Urothelium cell line (cell line): ENCODE measurements at places on chromosomes 6 and 20.

DNA sequence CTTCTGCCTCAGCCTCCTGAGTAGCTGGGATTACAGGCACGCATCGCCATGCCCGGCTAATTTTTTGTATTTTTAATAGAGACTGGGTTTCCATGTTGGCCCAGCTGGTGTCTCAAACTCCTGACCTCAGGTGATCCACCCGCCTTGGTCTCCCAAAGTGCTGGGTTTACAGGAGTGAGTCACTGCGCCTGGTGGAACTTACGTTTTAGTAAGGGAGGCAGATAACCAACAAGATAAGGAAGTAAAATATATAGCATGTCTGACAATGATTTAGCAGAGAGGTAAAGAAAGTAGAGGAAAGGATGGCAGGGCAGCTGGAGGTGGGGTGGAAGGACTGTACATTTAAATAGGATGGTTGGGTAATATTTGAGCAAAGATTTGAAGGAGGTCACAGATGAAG is 12.8 kb upstream of the MYMX start:
- DNase-seq = no peak

DNA sequence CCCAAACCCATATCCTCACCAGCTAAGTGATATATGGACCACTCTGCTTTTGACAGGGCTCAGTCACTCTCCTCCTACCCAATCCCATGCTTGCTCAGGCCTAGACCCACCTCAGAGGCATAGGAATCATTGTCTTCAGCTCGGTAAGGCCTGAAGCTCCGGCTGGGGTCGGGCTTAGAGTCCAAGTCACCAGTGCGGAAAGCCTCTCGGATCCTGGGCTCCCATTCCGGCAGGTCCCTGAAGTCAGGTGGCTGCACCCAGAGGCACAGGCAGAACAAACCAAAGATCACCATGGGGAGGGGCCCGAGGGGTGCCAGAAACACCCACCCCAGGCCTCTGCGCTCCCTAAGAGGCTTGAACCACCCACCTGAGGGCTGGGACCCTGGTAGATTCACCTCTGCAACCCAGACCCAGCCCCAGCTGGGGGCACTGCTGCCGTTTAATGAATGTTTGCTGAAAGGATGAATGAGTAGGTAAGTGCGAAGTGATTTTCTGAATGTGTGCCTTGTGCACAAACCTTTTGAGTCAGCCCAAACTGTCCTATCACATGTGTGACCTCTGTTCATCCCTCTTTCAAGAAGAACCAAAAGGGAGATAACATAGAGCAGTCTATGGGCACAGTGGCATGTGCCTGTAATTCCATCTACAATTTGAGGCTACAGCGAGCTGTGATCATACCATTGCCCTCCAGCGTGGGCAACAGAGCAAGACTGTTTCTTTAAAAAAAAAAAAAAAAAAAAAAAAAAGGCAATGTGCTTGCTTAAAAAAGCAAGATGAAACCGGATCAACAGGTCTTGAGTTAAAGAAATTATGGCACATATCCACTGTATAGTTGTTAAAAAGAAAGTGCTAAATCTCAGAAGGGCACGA is 39.3 kb upstream of the DSN1 start:
- DNase-seq = no peak

DNA sequence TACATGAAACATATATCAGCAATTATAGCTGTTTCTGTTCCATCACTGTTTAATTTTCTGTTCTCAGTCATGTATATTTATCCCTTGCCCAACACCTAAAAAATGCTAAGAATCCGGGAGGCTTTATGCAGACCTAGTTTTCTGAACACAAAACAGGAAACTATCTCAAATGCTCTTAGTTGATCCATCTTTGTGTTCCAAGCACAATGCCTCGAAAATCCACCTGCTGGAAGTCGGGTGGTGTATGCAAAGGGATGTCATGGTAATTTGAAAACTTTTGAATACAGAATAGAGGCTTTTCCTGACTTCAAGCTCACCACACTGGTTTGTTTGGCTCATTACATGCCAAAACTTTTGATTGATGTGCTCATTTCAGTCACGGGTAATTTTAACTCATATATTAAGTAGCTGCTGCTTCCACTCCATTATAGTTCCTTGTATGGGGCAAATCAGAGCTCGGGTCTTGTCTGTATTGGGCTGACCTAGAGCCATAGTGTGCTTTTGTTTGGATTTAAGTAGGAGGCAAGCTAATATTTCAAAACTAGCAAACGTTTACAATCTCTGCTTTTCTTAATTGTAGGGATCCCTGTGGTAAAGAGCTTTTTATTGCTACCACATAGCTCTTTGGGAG is 646.5 kb upstream of the EPHA7 start:
- no peak for DNase-seq

DNA sequence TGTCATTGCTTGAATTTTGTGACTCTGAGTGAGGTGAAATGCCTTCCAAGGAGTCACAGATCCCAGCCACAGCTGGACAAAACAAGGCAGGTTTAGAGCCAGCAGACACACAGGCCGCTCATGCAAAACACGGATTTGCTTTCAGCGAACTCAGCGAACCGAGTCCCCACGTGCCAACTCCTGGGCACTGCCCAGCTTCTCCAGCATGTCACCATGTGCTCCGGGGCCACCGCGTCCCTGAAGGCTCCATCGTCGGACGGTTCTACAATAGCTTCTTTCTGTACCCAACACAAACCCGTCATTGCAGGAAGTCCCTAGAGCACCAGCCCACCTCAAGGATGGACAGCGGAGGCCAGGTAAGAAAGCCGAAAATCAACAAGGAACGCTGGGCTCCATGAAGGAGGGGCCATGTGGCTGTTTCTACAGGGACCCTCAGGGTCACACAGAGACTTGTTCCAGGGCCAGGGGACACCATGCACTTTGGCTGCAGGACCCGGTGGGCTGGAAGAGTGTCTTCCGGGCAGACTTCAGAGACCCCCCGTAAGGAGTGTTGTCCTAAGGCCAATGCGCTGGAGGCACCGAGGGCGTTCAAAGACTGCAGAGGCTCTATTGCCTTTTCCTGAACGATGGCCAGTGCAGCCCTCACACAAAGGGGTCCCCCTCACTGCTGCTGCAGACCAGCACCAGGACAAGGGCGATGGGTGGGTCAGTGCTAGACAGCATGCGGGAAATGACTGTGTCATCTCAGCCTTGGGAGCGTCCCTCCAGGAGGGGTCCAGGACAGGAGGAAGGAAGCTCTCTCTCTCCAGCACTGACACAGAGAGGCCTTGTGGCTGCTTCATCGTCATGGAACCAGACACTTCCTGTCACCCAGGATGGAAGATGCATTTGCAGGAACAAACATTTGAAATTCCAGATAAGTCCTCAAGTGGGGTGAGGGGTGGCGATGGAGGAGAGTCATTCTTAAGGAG is 19.8 kb downstream of the DACT2 start:
- DNase-seq = no peak

- DNase-seq = no peak
These were observed 29.7 kb downstream of the CEP162 start for GRCh38 chr6:84197708-84198107.

DNA sequence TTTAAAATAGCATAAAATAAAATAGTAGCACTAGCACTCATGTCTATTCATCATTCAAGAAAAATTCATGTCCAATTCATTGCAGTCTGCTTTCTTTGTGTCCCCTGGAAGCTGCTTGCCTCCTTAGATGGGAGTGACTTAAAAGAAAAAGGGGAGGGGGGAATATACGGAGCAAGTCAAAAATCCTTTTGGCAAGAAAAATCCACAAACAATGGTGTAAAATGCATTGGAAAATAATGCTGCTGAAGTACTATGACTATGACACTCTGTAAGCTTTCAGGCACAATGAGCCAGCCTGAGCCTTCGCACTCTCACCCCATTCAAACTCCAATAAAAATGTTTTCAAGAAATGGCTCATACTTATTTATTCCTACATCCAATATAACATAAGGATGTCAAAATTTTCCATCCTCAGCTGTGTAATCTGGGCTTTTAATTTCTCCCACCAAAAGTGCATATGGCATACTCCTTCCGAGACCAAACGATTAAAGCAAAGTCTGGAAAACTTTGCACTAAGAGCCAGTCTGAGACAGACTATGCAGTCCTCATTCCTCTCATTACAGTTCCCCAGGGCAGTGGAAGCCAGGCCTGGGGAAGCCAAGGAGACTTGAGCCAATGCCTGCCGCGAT is 790 bp downstream of the NEDD9 start:
- DNase-seq = peak; percentile 42

DNA sequence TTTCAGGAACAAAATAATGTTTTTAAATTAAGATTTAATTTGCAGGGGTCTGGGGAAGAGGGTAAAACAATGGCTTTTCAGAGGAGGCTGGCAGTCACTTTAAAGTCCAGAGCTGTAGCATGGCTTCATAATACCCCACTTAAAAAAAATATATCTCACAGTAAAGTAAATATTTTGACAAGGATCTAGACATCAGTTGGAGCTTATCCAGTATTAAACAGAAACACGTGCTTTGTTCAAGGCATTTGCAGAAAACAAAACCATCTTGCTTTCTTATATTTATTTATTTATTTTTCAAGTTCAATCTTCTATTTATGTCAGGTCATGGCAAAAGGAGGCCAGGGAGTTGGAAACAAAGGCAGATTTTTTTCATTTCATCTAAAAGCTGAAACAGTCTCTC is 53.3 kb upstream of the PRL start:
- no peak for DNase-seq

DNA sequence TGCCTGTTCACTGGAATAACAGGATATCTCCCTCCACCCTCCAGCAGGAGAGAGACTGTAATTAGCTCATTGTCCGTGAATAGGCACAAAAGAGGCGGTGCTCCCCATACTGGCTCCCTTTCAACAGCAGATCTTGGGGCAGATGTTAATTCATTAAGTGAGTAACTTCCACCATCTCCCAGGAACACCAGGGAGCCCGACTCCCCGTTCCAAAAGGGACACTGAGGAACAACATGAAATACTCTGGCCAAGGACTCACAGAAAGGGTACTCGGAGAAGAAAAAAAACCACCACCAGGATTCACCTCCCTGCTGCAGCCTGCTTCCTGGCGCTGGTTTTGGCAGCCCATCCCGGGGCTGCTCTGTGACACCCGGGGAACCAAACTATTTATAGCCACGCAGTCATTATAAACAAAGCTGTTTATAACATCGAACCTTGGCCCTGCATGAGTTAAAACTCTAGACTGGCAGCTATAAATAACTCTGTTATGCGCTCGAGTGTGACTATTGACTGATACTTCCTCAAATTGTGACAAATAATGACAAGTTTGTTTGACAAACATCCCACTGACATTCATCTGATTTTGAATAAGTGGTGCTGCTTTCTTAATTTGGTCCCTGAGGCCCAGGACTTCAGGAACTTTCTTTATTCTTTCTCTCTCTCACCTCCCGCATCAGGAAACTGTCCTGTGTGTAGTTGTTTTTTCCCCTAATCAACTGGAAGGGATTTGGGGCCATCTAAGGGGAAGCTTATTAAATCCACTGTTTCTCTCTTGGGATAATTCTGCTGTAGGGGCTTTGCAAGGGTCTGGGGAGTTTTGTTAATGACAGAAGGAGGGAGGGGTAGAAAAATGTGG is 521.6 kb downstream of the CD83 start:
- peak; percentile 13 for DNase-seq

- DNase-seq = no peak
These were observed 41.2 kb upstream of the POLR1H start for GRCh38 chr6:30019819-30020218.

GRCh38 chr6:21777846-21778245 is 184.3 kb downstream of the SOX4 start:
- no peak for DNase-seq

DNA sequence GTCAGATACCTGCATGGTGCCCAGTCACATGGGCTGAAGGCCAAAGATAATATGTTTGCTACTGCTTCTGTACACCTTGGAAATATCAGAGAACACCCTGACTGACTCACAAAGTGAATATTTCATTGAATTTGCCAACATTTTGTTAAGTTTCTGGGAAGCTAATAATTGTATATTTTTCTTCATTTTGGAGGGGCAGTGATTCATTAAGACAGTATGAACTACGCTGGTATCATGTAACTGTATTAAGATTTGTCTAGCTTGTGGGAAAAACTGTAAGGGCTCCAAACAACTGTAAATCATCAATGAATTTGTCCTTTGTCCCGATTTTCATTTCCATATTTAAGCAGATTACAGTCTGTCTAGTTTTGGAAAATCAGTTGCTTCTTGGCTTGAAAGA is 102.3 kb upstream of the CCN2 start:
- DNase-seq = no peak

DNA sequence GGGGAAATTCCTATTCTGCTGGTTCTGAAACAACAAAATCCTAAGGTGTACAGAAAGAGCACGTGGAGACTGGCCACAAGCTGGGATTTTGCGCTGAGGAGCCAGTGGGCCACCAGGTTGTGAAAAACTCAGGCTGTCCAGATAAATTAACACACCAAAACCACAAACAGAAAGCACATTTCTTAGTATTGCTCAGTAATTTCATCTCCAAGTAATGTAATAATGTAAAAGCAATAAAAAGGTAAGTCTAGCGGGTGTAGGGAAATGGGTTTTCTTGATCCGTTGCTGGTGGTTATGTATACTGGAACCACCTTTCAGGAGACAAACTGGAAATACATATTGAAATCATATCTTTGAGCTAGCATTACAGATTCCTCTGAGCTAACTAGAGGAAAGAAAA is 195.6 kb upstream of the CNR1 start:
- DNase-seq = no peak

GRCh38 chr20:32462900-32463641 is 104.9 kb downstream of the ASXL1 start:
- DNase-seq = no peak

GRCh38 chr6:43228951-43229802 is at the start of gene DNPH1:
Gene DNPH1 (minus strand): TSS chr6:43229481. CDS start chr6:43229456, 25 bp downstream.
- peak; percentile 92 for DNase-seq

- no peak for DNase-seq
These were observed 15.2 kb upstream of the SPAG4 start for GRCh38 chr20:35600176-35600992.

DNA sequence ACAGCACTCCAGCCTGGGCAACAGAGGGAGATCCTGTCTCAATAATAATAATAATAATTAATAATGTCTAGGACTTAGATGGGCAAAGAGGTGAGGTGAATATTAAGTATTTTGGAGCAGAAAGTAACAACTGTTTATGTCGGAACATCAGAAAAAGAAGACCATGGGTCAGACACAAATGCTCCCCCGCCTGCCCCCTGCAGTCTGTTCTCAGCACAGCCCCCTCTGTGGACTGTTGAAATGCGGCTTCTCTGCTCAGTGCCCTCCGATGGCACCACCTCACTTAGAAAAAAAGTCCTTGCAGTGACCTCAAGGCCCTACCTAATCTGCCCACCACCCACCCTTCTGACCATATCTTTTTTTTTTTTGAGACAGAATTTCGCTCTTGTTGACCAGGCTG is 5.2 kb upstream of the ETV7 start:
- no peak for DNase-seq

DNA sequence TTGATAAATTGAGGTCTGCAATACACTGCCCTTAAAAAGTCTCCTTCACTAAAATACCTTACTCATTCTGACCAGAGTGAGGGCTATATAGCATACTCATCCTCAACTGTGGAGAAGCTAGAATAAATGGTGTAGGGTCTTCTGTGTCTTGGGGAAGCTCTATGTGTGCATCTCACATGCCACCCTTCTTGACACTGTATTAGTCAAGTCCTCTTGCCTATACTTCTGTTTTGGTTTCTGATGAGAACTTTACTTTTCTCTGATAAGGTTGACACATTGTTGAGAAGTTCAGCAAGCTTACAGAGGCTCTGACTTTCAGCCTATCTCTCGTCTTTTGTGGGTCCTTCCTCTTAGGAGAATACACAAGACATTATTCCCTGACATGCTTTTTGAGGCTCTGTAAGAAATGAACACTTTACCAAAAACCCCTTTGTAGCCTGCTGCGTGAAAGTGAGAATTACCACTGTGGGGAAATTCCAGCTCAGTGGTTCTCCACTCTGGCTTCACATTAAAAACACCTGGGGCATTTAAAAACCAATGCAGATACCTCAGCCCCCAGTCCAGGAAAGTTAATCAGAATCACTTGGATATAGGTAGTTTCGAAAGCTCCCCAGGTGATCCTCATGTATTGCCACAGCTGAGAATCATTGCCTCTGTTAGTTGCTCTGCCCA is 372.1 kb upstream of the HS3ST5 start:
- no peak for DNase-seq
